ENCODE measurements at places on chromosomes 4 and X.

DNA sequence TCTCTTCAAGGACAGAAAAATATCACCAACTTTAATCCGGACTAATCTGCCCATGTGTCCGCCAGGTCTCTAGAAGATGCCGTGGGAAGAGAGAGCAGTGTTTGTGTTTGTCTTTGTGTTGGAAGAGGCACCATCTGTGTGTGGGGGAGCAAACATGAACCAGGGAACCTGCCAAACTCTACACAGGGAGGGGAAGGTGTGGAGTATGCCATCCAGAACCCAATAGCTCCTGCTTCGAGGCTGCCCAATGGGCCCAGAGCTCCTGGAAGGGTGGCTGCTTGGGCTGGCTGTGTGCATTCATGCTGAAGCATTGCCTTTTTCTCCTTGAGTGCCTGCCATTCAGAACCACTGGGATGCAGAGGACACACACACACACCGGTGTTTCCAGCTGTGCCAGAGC lies 536.2 kb downstream of the MID1IP1 start:
- DNase-seq, result no peak

DNA sequence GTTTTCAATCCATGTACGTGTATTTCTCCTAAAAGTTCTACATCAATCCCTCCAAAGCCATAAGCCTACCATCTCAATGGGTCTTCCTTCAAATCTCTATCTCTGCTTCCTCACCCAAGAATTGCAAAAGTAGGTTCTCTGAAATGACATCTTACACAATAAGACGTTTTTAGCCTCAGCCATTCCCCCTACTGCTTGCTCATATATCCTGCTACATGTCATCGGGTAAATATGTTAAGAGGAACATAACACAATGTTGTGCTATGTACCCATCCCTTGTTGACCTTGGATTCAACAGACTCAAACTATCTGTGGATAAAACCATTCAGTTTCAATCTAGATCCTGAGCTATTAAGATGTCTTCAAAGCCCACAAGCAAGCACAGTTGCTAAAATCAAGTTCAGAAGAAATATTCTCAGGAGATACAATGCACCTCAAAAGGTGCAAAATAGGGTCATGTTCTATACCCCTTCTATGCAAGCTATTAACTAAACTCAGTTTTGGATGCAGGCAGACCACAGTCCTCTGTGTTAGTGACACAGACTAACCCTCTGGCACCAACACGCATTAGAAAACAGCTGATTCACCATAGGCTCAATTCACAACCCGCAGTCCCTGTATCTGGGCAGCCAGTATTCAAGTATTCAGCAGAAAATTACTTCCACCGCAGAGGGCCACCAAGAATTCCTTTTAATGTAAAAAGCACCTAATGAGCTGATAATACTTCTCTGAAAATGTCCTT lies 56.8 kb downstream of the CD99L2 start:
- no peak for DNase-seq

DNA sequence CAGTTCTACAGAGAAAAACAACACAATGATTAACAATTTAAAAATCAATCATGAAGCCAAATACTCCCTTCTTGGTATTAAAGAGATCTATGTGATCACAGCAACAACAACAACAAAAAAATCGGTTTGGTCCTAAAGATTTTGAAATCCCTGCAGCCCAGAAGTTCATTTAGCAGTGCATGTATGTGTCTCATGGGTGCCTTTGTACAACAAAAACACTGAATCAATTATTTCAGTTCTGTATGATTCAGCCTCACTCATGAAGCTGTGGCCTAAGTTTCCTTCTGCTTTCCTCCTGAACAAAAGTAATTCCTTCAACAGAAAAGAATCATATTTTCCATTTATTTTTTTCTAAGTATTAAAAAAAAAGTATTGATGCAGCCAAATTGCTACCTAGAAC lies 393.4 kb upstream of the NDST3 start:
- DNase-seq, result no peak

- DNase-seq, result no peak
These were observed 51.9 kb downstream of the TMPRSS11F start for GRCh38 chr4:68077737-68078136.

- no peak for DNase-seq
These were observed 97.5 kb upstream of the PRPS2 start for GRCh38 chrX:12693754-12694153.

- peak; percentile 23 for DNase-seq
These were observed 8.8 kb downstream of the TMEM255A start for GRCh38 chrX:120302434-120302833.

GRCh38 chr4:119284876-119285780 lies 36.8 kb downstream of the FABP2 start:
- peak; percentile 40 for DNase-seq

DNA sequence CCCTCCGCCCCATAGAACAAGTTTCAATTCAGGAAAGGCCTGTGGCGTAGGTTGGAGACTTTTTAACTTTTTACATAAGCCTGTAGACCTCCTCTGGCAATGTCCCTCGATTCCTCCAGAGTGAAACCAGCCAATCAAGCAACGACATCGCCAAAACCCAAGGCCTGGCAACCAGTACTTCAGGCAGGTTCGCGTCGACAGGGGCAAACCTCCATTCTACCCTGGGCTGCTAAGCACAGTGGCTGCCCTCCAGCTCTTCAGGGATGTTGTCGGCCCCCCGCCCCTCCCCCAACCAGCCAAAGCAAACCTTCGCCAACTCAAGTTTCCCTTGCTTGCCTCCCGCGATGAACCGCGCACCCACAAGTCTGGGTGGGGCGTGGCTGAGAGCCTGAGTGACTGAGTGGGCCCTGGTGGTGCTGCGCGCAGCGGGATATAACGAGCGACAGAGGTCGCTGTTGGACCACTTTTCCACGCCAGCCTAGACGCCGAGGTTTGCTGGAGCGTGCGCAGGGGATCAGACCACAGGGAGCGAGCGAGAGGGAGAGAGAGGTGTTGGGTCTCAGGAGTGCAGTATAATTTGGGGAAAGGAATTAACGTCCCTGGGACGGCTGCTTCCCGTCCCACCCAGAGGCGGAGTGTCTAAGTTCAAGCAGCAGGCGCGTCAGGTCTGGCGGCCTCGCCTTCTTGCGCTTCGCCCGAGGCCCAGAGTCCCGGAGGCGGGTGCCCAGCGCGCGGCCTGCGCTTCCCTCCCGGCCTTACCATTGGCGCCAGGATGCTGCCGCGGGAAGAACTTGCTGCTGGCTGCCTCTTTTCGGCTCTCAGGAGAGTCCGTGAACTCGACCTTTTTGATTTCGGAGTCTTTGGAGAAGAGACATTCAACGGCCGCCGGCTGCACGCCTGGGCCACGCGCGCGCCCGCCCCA lies 9.0 kb upstream of the PITX2 start:
- DNase-seq, result no peak

Data from CD4-positive, alpha-beta T cell (primary cell).